ENCODE measurements at places on chromosomes 2 and 18. TPM values are rescaled to one million over a fixed set of nuclear protein-coding genes. Genes with fewer than 3 reads are reported as not detected.

The KLHL14 gene
- total RNA-seq: not detected

GRCh38 chr2:235576337-235576910, 82.6 kb downstream of the AGAP1 start:
- DNase-seq: no peak

The GAL3ST2 gene
- not detected for total RNA-seq

DNA sequence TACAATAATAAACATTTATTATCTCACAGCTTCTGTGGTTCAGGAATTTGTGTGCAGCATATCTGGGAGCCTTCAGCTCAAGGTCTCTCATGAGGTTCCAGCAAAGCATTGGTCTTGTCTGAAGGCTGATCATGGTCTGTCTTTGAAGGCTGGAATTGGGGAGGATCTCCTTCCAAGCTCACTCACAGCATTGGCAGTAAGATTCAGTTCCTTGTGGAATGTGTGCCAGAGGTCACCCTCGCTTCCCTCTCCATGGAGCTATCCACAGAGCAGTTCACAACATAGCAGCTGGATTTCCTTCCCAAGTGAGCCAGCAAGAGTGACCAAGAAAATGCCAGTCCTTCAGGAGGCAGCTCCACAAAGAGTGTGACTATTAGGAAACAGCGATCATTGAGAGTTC, 202.2 kb upstream of the ST6GAL2 start:
- DNase-seq: no peak

- no peak for DNase-seq
Measured at GRCh38 chr2:165192729-165193128, 11.1 kb downstream of the SCN3A start.

GRCh38 chr2:127063701-127064590, 43.0 kb downstream of the BIN1 start:
- no peak for DNase-seq

GRCh38 chr2:100726866-100727265, 93.1 kb upstream of the NPAS2 start:
- DNase-seq: no peak

DNA sequence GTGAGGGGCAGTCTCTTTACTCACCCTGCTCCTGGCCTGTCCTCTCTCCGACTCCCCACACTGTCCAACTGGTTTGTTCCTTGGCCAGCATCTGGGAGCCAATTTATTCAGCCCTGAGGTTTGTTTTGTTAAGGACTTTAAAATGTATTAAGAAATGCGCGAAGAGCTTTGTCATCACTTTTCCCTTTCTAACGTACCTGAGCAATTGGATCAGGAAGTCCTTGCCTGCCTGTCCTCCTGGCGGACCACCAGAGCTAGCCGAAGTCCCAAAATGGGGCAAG, 164.7 kb upstream of the MSH6 start:
- no peak for DNase-seq

DNA sequence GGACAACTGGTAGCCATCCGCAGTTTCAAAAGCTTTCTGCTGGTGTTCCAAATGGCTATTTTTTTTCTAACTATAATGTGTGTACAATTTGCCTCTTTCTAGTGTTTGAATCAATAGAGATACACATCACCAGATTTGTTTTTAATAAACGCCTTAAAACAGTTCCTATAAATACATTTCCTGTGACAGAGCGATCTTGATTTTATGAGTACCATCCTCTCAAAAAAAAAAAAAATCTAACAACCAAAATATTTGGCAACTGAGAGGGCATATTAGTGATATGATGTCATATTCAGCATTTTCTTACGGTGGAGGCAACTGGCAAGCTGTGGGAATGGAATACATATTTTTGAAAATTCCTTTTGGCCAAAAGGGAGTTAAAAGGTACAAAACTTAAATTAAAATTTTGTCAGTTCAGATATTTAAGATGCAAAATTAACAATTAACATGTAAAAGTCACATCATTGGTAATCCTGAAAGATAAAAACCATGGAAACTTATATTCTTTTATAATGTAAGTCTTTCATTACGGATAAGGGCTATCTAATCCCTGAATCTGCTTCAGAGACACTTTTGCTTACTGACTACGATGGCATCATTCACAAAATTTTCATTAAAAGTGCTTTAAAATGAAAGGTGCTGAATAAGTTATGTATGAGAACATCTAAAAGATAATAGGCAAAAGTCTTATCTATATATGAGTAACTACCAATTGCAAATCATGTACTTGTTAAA, 268.4 kb downstream of the TCF4 start:
- DNase-seq: no peak

DNA sequence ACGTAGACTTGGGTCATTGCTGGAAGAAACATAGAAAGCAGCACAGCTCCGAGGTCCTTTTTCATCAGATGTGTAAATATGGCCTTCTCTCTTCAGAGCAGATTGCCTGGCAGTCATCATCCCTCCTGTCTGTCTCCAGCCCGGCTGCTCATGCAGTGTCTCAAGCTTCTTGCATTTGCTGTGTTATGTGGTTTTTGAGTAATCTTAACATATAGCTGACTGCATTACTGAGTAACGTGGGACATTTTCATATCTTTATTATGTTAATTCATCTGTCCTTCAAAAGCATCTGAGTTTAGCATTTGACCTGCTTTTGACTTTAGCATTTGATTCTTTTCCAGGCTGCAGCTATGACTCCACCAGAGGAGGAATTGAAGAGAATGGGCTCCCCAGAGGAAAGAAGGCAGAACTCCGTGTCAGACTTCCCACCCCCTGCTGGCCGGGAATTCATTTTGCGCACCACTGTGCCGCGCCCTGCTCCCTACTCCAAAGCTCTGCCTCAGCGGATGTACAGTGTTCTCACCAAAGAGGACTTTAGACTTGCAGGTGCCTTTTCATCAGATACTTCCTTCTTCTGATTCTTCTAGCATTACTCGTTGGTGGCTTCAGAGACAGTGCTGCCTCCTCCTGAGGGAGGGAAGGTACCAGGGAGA, 116.2 kb downstream of the RAB3GAP1 start:
- DNase-seq: no peak

The SLC11A1 gene
- 1.1 TPM for total RNA-seq

The PARD6G gene
- total RNA-seq: 0.33 TPM

DNA sequence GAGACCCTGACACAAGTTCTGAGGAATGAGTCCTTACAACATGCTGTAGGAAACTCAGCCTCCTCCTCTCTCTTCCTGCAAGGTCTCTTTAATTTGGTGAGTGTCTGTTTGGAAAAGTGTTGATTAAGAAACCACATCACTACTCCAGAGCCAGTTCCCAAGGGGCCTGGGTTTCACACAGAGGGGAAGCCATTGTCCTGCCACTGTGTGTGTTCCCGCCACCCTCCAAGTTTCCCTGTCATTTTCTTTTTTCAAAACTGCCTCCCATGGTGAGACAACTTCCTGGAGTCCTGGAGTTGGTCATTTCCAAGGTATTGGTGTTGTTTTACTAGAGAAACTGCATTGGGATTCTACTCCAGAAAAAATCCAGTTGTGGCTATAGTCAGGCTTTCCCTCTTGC, 232.0 kb upstream of the PARD3B start:
- DNase-seq: no peak

The UGT1A6 gene
- not detected for total RNA-seq

GRCh38 chr2:238638982-238639628, 208.8 kb upstream of the TWIST2 start:
- no peak for DNase-seq

DNA sequence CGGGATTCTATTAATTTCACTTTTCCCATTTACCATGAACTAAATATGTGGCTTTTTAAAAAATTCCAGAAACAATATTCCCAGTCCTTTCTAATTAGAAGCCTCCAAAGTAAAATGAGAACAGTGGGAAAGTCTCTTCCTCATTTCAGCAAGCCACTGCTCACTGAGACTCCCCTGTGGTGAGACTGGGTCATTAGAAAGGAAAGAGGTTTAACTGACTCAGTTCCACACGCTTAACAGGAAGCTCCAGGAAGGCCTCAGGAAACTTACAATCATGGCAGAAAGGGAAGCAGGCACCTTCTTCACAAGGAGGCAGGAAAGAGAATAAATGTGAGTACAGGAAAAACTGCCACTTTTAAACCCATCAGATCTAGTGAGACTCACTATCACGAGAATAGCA, 258.9 kb upstream of the CHAC2 start:
- no peak for DNase-seq

DNA sequence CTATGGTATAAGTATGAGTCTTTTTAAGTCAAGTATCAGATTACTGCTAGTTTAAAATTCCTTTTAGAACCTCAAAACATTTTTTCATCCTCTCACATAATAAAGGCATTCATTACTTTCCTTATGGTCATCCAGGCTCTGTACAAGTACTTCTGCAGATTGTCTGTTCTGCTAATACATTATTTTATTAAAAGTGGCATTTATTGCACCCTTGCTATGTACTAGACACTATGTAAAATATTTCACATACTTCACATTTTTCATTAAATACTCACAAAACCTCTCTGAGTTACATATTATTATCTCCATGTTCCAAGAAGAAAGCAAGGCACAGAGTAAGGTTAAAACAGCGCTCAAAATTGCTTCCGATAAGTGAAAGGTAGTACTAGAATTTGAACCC, 84.1 kb downstream of the RAPH1 start:
- DNase-seq: no peak

The C2orf66 gene
- total RNA-seq: not detected

DNA sequence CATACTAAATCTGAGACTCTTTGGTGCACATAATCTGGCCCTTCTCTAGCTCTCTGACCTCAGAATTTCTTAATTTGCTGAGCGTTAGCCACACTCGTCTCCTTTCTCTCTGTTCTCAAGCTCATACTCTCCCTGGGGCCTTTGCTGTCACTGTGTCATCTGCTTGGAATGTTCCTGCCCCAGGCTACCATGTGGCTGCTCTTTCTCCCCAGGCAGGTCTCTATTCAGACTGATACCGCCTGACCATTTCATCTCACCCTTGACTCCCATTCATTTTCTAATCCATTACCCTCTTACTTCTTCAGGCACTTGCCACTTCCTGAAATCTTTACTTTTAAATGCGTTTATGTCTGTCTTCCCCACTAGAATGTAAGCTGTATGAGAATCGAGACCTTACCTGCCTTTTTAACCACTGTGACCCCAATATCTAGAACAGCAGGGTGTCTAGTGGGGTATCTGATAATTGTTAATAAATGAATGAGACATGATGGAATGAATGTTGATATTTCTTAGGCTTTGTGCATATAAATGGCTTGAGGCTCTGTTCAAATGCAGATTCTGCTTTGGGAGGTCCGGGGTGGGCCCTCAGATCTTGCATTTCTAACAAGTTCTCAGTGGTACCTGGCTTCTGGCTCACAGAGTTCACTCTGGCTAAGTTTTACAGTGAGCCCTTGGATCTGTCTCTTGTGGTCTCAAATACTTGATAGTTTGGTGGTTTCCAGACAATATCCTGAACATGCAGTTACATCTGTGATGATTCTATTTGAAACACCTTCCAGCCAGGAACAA, 89.9 kb upstream of the EPC2 start:
- DNase-seq: no peak

DNA sequence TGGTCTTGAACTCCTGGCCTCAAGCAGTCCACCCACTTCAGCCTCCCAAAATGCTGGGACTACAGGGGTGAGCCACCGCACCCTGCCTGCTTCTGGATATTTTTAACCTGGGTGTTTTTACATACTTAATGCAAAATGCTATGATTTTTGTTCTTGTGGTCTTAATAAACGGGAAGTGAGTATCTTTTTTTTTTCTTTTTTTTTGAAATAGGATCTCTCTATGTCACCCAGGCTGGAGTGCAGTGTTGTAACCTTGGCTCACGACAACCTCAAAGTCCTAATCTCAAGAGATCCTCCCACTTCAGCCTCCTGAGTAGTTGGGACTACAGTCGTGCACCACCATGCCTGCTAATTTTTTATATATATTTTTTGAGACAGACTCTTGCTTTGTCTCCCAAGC, 19.2 kb upstream of the ASXL2 start:
- no peak for DNase-seq

DNA sequence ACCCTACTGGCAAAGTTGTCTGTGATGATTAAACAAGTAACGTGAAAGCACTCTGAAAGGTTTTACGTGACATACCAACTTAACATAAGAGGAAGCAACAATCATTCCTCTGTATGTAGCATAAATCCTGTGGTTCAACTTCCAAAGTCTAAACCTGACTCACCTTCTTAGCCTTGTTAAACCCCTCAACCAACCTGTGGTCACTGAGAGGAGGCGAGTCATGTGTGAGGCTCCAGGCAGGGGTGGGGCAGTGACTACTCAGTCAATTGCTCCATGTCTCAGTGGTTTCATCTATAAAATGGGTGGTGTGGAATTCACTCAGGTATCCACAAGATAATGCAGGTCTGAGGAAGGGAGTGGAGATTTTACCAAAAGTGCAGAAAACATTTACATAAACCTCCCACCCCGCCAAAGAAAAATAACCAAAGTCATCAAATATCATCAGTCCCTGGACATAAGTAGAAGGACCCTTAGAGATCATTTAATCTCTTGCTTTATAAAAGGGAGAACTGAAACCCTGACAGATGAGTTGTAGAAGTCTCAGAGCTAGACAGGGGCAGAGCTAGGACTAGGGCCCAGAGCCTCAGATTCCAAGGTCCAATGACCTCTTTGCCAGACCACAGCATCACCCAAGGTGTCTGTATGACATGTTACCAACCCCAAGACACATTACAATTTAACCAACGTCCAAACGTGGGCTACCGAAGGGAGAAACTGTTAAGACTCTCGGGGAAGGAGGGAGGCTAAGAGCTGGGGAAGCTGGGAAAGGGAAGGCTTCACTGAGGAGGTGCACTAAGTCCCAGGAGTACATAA, 3.7 kb upstream of the PCBP1 start:
- no peak for DNase-seq

GRCh38 chr2:133608291-133608690, 40.0 kb upstream of the NCKAP5 start:
- no peak for DNase-seq

All from CD8-positive, alpha-beta memory T cell (primary cell).